ENCODE measurements at places on chromosomes 1 and 21.
A peak's percentile ranks its signal among the peaks of the same experiment; 100 is the strongest.

GRCh38 chr1:224676551-224676950 is 60.4 kb downstream of the CNIH3 start:
- no peak for DNase-seq

DNA sequence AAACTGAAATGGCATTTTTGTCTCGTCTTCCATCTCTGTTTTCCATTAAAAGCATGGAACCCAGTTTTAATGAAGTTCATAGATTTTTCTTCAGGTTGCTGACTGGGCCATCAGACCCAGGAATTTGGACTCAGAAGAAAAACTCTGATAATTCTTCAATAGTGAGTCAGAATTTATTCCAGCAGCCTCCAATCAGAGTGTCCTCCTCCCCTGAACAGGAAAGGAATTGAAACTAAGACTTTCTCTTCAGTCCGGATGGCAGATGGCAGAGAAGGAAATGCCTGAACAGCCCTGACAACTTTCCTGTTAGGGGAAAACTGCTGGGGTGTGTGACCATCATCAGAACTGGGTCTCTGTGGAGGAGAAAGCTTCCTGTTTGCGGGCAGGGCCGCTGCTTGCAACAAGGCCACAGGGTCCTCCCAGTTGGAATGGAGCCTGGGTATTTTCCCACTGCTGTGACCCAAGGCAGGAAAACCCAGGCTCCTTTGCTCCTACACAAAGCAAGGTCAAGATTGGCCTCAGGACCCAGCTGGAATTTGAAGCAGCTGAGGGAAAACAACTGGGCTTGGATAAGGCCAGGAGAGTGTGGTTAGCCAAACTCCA is 20.7 kb downstream of the CD34 start:
- DNase-seq = no peak

- DNase-seq = peak; percentile 68
Observed at GRCh38 chr21:44299458-44300261, at the start of gene PFKL. PFKL (plus strand) TSS chr21:44300053; CDS start chr21:44300106, 53 bp downstream.

DNA sequence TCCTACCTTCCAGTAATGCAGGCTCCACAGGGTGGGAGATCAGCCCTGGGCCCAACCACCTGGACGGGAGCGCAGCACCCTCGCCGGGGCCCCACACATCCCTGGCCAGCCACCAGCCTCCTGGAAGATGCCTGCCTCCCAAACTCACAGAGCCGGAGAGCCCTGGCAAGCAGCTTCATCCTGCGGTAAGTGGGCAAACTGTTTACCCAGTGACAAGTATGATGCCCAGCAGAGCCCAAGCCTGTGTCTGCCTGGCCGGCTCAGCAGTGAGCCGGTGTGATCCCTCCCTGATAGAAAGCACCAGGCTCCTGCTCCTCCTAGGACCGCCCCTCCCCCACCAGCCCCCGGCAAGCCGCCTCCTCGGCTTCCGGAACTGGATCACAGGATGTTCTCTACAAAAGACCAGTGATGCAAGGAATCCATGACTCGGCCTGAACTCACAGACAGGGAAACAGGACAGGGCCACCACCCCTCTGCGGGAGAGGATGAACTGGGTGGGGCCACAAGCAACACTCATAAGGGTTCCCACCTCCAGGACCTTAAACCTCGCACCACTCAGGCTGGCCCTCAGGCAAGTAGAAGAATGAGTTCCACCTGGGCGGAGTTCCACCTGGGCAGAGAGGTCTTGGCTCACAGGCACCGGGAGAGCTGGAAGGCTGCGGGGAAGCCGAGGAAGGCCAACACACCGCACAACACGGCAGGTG is 7.9 kb downstream of the ACOT7 start:
- peak; percentile 66 for DNase-seq
